ENCODE measurements at places on chromosomes 4 and X.

DNA sequence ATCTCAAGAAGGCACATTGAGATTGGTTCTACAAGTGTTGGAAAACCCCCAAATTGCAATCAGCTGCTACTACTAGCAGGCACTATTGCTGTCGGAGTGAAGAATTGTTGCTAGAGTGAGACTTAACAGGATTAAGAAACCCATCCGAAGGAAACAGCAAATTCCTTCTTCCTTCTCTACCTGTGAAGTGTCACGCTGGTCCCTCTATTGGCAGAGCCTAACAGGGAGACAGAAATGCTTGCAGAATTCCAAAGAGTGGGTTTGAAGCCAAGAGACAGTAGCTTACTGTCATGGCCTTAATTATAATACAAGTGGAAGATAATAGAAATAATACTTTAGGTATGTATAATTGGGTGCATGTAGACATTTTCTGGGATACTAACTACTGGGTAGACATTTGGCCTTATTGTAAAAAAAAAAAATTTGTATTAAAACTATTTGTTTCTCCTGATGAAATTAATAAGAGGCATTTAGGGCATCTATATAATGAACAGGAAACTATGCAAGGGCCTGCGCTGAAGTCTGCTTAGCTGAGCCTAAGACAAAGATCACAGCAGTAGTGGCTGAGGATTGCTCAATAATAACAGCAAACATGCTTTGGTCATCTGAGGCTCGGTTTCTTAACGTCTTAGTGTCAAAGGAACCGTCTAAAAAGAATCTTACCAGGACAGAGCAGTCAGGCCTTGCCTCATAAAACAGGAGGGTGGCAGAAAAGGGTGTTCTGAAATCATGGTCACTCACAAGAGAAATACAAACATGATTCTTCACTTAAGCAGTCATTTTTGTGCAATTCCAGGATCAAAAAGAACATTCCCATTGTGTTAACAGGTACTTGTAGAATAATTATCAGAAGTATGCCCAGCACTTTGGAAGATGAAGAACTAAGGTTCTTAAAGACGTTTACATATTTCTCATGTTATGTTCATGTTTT, 40.8 kb downstream of the FAM241A start:
- DNase-seq = no peak

DNA sequence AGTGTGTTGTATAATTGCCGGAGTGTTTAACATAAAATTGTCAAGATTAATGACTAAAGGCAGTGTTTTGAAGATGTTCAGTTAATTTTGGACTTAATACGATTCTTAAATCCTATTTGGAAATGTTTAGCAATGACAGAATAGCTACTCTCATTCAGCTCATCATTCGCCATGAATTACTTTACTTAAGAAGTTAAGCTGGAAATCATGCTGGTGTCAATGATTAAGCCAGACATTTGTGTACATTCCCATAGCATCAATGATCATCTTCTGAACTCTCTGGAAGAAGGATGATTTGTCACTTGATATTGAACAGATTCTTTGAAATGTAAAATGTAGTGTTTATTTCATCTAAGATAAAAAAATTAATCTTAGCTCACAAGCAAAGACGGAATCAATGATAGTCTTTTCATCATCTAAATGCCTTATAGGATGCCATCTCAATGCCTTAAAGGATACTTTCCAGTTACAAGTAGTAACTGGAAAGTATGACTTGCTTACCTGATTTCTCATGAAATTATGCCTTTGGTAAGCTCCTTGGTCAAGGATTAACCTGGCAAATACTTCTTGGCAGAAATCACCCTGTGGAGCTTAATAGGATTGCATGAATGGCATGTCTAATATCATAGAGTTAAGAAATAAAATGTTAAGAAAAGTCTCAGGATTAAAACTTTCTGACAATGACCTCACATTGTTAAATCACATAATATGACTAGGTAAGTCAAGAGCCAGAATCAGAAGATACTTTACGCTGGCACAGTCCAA, 515.5 kb upstream of the AGA start:
- DNase-seq = no peak

DNA sequence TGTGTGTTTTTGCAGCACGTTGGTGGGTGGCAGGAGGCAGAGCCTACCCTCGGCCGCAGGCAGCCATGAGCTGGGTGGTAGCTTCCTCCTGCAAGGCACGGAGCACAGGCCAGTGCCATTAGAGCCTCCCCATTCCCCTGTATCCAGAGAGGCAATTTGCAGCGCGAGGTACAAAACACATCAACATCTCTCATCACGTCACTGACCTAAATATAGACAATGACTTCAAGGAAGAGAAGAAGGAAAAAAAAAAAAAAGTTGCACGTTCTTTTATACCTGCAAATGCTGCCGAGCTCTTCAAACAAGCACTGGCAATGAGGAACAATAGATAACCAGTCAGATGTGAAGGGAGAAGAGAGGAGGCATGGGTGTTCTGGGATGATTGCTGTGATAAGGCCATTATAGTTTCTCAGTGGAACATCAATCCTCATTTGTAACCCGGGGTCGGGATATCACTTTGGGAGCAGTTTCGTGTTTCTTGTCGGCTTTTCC, 159.9 kb downstream of the MGST2 start:
- no peak for DNase-seq

DNA sequence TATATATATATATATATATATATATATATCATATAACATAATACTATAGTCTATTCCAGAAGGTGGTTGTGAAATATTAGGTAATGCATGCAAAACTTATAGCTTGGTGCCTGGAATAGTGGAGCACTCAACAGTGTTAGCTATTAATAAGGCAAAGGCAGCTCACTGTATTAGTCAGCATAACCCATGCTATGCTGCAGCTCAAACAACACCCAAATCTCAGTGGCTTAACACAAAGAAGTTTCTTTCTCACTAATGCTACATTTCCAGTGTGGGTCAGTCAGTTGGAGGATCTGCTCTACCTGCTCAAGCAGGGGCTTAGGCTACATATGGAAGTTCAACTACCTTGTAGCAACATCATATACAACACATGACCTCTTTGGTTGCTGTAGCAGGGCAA, 5.2 kb upstream of the RPGR start:
- DNase-seq = no peak

DNA sequence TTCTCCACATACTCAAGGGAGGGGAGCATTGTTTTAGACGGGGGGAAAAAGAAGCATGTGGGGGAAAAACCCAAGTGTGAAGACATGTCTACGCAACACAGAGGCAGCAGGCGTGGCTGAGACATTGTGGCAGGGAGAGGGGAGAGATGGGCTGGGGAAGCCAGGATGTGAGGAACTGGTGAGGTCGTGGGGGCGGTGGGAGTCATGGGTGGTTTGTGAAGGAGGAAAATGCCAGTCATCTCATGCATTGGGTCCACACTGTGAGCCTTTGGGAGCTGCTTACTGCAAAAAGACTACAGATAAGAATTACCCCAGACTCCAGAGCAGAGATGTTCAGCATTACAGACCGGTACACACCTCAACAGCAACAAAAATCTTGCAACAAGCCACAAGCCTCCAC, 2.1 kb downstream of the JAKMIP1 start:
- peak; percentile 14 for DNase-seq

GRCh38 chr4:77376788-77377460, 219.9 kb downstream of the CCNG2 start:
- no peak for DNase-seq

- DNase-seq = no peak
Observed at GRCh38 chr4:140271553-140271952, 101.9 kb upstream of the SCOC start.

GRCh38 chrX:71111141-71111843, at the start of gene IL2RG:
IL2RG (minus strand) TSS chrX:71111577; CDS start chrX:71111539, 38 bp downstream.
- no peak for DNase-seq

DNA sequence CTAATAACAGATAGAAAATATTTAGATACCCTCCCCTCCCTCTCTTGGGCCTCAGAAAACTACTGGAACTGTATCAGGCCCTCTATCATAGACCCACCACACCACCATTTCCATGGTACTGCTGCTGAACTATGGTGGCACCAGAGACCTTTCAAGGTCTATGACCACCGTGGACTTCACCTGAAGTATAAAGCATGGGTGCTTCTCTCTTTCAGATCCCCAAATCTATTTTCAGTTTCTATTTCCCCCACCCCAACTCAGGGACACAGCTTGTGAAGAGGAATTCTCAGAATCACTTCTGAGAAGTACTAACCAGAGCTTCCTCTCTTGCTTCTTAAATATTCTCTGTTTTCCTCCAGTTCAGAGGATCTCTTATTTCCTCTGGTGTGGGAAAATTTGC, 840.8 kb upstream of the HTR2C start:
- DNase-seq = no peak
